ENCODE measurements at places on chromosomes 12 and 14. TPM values are rescaled to one million over a fixed set of nuclear protein-coding genes. Genes with fewer than 3 reads are reported as not detected.
A peak's percentile ranks its signal among the peaks of the same experiment; 100 is the strongest.

GRCh38 chr14:24813089-24813815, 179.3 kb upstream of the GZMB start:
- DNase-seq, result no peak

The STAC3 gene
- total RNA-seq, result 13.5 TPM

- no peak for DNase-seq
Measured at GRCh38 chr12:50572760-50573159, 68.0 kb downstream of the DIP2B start.

The BEST3 gene
- total RNA-seq, result 4.4 TPM

The EID3 gene
- total RNA-seq, result 7.7 TPM

DNA sequence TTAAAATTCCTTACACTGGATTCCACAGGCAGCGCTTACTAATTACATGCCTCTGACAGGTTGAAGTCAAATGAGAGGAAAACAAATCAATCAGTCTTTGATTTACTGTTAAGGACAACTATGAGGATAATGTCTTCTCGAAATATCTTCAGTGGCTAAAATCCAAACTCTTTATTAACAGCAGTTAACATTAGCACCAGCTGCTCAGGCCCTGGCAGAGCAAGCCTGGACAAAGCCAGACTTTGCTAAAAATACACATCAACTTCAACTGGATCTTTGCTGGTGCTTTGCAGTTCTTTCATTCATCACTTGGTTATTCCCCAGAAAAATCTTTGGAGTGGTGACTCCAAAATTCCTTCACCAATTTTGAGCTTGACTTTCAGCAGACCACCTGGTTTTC, 98.7 kb downstream of the HECTD4 start:
- DNase-seq, result no peak

GRCh38 chr12:26226629-26227360, 31.4 kb downstream of the SSPN start:
- DNase-seq, result peak; percentile 32

- no peak for DNase-seq
Measured at GRCh38 chr14:105490267-105490571, 827 bp upstream of the TEDC1 start.

GRCh38 chr14:100104523-100105300, 39.5 kb downstream of the EVL start:
- DNase-seq, result no peak

GRCh38 chr12:54002915-54003389, 3.0 kb downstream of the HOXC9 start:
- DNase-seq, result no peak

The SLC22A17 gene
- total RNA-seq, result 30.5 TPM

The PSME1 gene
- 78.0 TPM for total RNA-seq

DNA sequence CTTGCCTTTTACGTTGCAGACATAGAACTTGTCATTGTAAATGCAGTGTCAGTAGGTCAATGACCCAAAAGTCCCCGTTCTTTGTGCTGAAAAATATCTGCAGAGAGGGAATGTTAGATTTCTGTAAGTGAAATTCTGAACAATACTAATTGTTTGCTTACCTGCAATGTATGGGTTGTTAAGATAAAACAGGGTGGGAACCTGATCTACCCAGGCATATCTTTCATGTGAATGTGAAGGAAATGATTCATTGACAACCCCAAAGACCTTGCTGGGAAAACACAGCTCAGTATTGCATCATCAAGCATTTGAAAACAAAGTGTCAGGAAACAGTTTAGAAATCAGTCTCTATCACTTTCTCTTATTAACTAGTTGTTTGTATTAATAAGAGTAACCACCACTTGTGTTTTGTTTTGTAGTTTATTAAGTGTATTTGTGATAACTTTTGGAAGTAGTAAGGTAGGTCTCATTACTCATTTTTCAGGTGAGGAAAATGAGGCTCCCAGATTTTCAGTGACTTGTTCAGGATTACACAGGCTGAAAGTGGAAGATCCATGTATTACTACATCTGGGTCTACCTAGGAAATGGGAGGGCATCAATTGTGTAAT, 57.9 kb upstream of the SLC38A2 start:
- no peak for DNase-seq

The DAD1 gene
- total RNA-seq, result 214 TPM

GRCh38 chr12:42924482-42924881, 334.9 kb upstream of the PRICKLE1 start:
- no peak for DNase-seq

GRCh38 chr14:83632375-83632774, 1897.6 kb upstream of the FLRT2 start:
- DNase-seq, result no peak

GRCh38 chr12:108806921-108807320, 50.5 kb downstream of the SSH1 start:
- no peak for DNase-seq

- no peak for DNase-seq
Measured at GRCh38 chr12:12221560-12221959, 45.3 kb downstream of the LRP6 start.

The DHRS1 gene
- 10.4 TPM for total RNA-seq

The KRT73 gene
- total RNA-seq, result 0.11 TPM

The LGMN gene
- total RNA-seq, result 76.5 TPM

The MON2 gene
- total RNA-seq, result 302 TPM
